ENCODE measurements at places on chromosomes 5 and 9. TPM values are rescaled to one million over a fixed set of nuclear protein-coding genes. Genes with fewer than 3 reads are reported as not detected.

- no peaks in the 10 kb centered on the region for H3K27me3 ChIP-seq
- H3K36me3 ChIP-seq, result no peaks in the 10 kb centered on the region
- DNase-seq, result no peak
- no peak overlapping the region for H3K27ac ChIP-seq
- peaks cover 7% of the 10 kb centered on the region for H3K4me1 ChIP-seq
These were observed 9.2 kb downstream of the SEMA5A start for GRCh38 chr5:9536717-9537116.

GRCh38 chr5:77630114-77630680, 8.3 kb downstream of the OTP start:
- peaks cover 40% of the 10 kb centered on the region for H3K27me3 ChIP-seq
- no peak overlapping the region for H3K27ac ChIP-seq
- peak; percentile 76 for DNase-seq
- no peaks in the 10 kb centered on the region for H3K4me1 ChIP-seq
- no peaks in the 10 kb centered on the region for H3K36me3 ChIP-seq

DNA sequence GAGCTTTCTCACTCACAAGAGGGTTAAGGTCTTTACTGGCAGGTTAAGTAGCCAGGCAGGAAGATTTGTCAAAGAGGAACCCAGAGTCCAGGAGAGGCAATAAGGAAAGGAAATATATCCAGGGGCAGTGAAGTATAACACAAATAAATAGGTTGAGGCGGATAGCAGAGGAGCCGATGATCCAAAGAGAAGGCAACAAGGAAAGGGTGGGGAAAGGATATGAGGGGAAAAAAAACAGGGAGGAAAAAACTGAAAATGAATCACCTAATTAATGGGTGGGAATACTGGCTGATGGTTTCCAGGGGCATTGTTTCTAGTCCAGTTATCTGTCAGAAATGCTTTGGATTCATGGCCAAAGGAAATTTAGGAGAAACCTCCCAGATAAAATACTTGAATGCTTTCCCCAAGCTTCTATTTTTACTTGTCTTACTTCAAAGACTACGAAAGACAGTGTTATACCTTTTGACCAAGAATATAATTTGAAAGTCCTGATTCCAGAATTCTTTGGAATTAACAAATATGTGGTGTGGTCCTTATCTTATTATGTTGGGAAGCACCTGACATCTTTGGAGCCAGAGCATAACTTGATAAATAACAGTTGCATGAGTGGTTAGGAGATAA, 146.5 kb downstream of the AOPEP start:
- peak overlapping the region; percentile 100 for H3K27ac ChIP-seq
- no peak for DNase-seq
- no peaks in the 10 kb centered on the region for H3K36me3 ChIP-seq

DNA sequence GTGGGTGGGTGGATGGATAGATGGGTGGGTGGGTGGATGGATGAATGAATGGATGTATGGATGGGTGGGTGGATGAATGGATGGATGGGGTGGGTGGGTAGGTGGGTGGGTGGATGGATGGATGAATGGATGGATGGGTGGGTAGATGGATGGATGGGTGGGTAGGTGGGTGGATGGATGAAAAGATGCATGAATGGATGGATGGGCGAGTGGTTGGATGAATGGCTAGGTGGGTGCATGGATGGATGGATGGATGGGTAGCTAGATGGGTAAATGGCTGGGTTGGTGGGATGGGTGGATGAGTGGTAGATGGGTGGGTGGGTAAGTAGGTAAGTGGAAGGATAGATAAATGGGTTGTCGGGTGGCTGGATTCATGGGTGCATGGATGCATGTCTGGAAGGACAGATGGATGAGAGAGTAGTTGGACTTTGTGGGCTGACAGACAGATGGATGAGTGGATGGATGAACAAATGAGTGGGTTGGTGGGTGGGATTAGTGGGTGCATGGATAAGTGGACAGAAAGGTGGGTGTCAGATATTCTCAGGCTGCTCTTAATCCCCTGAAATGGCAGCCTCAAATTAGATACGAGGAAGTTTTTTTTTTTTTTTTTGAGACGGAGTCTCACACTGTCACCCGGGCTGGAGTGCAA, 100.8 kb upstream of the SARDH start:
- DNase-seq, result no peak
- no peaks in the 10 kb centered on the region for H3K27me3 ChIP-seq
- H3K4me1 ChIP-seq, result no peaks in the 10 kb centered on the region
- H3K4me3 ChIP-seq, result no peak overlapping the region
- no peak overlapping the region for H3K27ac ChIP-seq

GRCh38 chr9:27003426-27004077, 1.9 kb downstream of the LRRC19 start:
- no peaks in the 10 kb centered on the region for H3K27me3 ChIP-seq
- no peak for DNase-seq
- H3K36me3 ChIP-seq, result no peaks in the 10 kb centered on the region
- no peak overlapping the region for H3K27ac ChIP-seq

GRCh38 chr9:19009391-19009965, 23.5 kb downstream of the SAXO1 start:
- H3K36me3 ChIP-seq, result no peaks in the 10 kb centered on the region
- no peak overlapping the region for H3K4me3 ChIP-seq
- no peak overlapping the region for H3K27ac ChIP-seq
- H3K4me1 ChIP-seq, result no peaks in the 10 kb centered on the region

DNA sequence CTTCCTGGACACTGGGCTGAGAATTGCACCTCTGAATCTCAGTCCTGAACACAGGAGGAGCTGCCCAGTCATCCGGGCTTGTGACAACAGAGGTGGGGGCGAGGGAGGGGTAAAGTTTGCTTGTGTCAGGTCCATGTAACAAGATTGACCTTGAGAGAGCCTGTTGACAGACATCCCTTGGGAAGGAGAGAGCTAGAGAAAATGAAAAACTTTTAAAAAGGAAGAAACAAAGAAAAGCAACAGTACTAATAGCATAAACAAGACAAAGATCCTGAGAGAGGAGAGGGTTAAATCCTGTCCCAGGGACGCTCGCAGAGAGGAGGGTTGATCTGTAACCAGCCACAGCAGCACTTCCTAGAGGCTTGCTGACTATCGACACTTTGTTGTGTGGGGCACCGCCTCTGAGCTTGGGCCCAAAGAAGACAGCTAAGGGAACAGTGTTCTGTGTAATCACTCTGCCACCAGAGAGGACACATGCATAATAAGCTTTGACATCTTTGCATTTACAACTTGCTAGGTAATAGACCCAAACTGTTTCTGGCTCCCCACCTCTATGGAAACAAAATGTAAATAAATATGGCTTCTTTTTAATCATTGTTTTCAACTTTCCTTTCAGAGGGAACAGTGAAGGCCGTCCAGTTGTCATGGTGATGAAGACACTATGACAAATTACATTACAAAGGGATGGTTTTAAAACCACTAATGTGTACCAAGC, 363.7 kb downstream of the CSNK1G3 start:
- no peak for DNase-seq
- no peak overlapping the region for H3K4me3 ChIP-seq

GRCh38 chr5:168114444-168115017, 176.9 kb upstream of the WWC1 start:
- no peak overlapping the region for H3K27ac ChIP-seq
- peak; percentile 50 for DNase-seq
- H3K4me3 ChIP-seq, result no peak overlapping the region
- H3K27me3 ChIP-seq, result peaks cover 63% of the 10 kb centered on the region
- H3K36me3 ChIP-seq, result no peaks in the 10 kb centered on the region
- H3K4me1 ChIP-seq, result no peaks in the 10 kb centered on the region

DNA sequence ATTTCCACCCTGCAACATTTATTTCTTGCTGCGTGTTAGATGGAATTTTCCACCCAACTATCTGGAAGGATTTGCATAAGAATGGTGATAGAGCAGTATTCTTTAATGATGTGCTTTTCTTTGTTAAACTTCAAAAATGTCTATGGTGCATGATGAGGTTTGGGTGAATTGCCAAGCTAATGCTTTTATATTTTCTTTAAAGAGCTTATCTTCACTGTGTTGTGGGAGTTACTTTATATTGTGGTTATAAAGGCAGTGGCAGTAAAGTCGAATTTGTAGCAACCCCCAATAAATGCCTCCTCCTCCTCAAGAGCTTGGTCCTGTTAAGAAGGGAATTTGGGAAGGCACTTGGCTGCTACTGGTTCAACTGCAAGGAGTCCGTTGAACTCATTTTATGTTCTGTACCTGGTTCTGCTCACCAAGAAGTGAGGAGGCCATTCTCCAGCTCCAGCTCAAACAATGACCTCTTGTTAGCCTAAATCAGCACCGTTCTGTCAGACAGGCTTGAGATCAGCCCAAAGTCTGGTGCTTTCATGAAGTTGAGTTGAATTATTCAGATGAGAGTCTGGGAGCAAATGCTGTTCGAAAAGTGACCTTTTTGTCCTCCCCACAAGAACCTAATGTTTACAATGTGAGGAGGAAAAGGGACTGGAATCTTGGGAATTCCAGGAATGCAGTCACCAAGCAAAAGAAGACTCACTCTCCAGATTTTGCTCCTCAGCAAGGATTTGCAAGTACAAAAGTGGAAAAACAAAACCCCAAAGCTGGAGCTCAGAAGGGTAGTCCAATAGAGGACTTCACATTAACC, 217.0 kb downstream of the TMEM38B start:
- peak overlapping the region; percentile 39 for H3K4me3 ChIP-seq
- no peaks in the 10 kb centered on the region for H3K36me3 ChIP-seq
- peak; percentile 30 for DNase-seq
- H3K27ac ChIP-seq, result peak overlapping the region; percentile 94
- H3K4me1 ChIP-seq, result peaks cover 60% of the 10 kb centered on the region

DNA sequence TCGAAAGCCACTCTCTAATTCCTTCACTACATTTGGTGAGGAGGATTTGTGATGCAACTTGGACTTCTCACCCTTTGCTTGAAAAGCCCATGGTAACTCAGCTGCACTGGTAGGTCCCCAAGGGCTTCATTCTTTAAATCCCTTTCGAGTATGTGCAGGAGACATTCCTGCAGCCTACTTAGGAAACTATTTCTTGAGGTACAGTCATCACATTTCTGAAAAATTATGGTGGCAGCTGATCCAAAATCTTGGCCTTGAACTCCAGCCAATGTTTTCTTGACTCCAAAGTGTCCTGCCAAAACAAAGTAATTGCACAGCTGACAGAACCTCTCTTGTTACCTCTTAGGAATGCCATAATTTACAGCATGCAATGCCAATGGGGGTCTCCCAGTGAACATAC, 99.7 kb downstream of the NPR3 start:
- no peaks in the 10 kb centered on the region for H3K36me3 ChIP-seq
- H3K27ac ChIP-seq, result no peak overlapping the region
- DNase-seq, result no peak
- H3K4me1 ChIP-seq, result peaks cover 6% of the 10 kb centered on the region
- H3K4me3 ChIP-seq, result no peak overlapping the region

SUSD3 gene
- total RNA-seq, result 8.7 TPM

NEUROG1 gene
- not detected for total RNA-seq

DNAJB5 gene
- total RNA-seq, result 0.79 TPM

TPM2 gene
- total RNA-seq, result 60.0 TPM

GFI1B gene
- total RNA-seq, result not detected

CDX1 gene
- total RNA-seq, result not detected

C5orf22 gene
- 46.7 TPM for total RNA-seq

PLAA gene
- 19.7 TPM for total RNA-seq

CETN3 gene
- total RNA-seq, result 29.3 TPM

TRMT10B gene
- 8.8 TPM for total RNA-seq
